T-helper 2 cell treated with Interferon-gamma antibody and Interleukin-4, amounts not matched to agents 5 μg/mL and 100 μg/mL, for 36 hours (primary cell): ENCODE measurements at places on chromosomes 1 and 21.

GRCh38 chr21:29379517-29380054 lies 80.9 kb downstream of the BACH1 start:
- no peaks in the 10 kb centered on the region for H3K36me3 ChIP-seq
- H3K27ac ChIP-seq, result no peak overlapping the region
- H3K4me3 ChIP-seq, result no peak overlapping the region
- no peak for DNase-seq
- H3K4me1 ChIP-seq, result peaks cover 7% of the 10 kb centered on the region

DNA sequence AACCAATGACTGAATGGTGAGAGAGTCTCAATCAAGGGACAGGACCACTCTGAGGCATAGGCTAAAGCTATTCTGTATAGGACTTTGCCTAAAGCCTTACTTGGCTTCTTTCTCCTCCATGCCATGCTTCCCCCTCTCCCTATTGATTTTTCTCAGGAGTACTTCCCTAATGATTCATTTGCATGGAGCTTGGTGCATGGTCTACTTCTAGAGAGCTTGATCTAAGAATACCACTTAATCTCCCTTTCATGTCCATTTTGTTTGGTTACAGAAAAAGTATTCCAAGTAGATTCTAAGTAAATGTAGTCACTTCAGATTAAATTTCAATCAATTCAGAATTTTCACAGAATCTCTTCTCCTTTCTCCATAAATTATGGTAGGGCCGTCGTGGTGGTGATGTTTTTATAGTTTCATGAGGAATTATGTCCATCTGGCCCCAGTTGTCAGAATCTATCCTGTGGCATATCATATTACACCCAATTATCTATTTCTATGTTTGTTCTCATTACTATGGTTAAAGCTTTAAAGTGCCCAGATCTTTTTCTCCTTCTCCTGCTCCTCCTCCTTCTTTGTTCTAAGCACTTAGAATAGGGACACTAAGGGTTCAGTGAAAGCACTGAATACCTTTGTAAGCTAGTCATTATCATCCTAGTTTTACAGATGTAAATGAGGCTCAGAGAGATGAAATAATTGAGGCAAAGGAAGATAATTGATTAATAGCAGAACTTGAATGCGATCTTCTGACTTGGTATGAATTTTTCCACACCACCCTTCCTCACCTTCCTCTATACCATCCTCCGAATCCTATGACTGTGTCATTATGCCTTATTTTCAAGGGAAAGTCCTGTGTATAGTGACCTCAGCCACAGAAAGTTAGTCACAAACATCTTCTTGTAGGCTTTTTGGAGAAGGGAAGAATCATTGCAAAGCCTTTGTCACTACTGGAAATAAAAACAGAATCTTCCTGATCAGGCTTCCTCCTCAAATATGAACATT lies 85.6 kb upstream of the ZRANB2 start:
- no peak overlapping the region for H3K27ac ChIP-seq
- H3K4me3 ChIP-seq, result no peak overlapping the region
- H3K27me3 ChIP-seq, result no peaks in the 10 kb centered on the region
- DNase-seq, result no peak
- no peaks in the 10 kb centered on the region for H3K4me1 ChIP-seq

DNA sequence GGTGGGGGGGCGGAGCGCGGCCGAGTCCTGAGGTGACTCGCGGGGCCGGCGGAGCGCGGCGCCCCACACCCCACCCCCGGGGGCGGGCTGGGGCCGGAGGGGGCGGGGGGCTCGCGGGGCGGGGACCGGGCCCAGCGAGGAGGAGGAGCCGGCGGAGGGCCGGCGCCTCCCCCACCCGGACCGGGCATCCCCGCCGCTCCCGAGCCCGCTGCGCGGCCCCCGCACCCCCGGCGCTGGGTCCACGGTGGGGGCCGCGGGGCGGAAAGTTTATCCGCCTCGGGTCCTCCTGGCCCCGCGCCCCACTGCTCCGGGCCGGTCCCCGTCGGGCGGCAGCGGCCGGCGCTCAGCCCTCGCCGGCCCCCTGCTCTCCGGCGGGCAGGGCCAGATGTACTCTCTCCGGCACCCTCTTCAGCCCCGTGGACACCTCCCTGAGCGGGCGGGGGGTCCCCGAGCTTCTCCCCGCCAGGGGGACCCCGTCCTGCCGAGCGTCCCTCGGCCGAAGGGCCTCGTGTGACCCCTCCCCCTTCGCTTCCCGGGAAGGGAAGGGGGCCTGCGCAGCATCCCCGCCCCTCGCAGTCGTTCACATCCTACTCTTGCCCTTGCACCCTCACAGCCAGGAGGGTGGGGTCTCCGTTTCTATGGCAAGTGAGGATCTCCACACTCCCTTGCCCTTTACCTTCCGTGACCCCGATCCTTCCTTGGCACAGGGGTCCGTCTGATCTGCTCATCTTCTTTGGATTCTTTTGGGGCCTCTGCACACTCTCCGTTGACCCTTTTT lies 663 bp downstream of the CAMTA1 start:
- H3K4me1 ChIP-seq, result peaks cover 32% of the 10 kb centered on the region
- H3K4me3 ChIP-seq, result peak overlapping the region; percentile 87
- peaks cover 2% of the 10 kb centered on the region for H3K36me3 ChIP-seq
- peak overlapping the region; percentile 96 for H3K27ac ChIP-seq
- H3K27me3 ChIP-seq, result peaks cover 7% of the 10 kb centered on the region
- DNase-seq, result peak; percentile 50

DNA sequence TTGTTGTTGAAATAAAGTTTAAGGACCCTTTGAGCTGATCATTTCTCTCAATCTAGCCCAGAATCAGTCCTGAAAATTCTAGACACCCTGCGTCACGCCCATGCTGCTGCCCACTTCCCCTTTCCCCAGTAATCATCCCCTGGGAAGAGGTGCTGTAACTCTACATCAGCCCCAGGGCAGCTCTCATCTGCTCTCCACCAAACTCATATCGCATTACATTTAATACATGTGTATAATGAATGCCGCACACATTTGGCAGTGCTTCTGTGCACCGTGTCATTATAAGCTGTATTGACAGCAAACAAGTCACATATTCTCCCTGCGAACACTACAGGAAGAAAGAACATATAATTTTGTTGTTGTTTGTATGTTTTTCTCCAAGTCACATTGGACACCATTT lies 539.7 kb upstream of the DAB1 start:
- DNase-seq, result no peak
- no peaks in the 10 kb centered on the region for H3K4me1 ChIP-seq
- H3K36me3 ChIP-seq, result no peaks in the 10 kb centered on the region
- H3K27me3 ChIP-seq, result no peaks in the 10 kb centered on the region
- H3K4me3 ChIP-seq, result no peak overlapping the region
